ENCODE measurements at places on chromosomes 5 and 9.

- no peak for DNase-seq
These were observed 237.9 kb upstream of the CLINT1 start for GRCh38 chr5:158096835-158097234.

- no peak for DNase-seq
These were observed 790 bp upstream of the IARS1 start for GRCh38 chr9:92294297-92294676.

- no peak for DNase-seq
These were observed 24.0 kb upstream of the CARTPT start for GRCh38 chr5:71695071-71695470.

DNA sequence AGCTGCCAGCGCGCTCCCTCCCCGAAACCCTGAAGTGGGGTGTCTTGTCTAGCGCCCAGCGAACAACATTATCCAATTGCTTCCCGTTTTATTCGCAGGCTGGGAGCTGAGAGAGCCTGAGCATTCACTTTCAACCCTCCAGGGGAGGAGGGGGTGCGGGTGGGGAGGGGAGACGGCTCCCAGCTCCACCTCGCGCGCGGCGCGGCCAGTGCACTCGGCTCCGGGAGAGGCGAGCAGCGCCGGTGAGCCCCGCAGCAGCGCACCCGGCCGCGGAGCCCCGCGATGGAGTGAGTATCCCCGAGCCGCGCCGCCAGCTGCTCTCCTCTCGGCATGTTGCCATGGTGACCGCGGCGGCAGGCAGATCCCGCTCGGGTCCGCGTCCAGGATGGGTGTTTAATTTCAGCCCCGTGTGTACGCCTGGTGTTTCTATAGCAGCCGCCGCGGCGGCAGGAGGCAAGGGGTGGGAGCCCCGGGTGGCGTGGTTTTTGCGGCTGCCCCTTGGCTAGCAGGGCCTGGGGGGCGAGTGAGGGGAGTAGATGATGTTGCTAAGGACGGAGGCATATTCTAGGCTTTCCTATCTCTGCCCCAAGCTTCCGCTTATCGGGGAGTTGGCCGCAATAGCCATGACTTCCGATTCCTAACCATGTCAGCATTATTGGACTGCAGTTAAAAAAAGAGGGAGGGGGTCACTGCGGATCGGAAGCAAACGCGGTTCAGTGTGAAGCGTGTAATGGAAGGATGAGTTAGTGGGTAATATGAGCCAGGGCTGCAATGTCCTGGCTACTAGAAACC, 139.2 kb upstream of the PALM2AKAP2 start:
- DNase-seq: peak; percentile 92

GRCh38 chr5:180343831-180344695, 9.1 kb downstream of the GFPT2 start:
- no peak for DNase-seq

GRCh38 chr5:114702136-114702535, 340.3 kb downstream of the KCNN2 start:
- DNase-seq: no peak

DNA sequence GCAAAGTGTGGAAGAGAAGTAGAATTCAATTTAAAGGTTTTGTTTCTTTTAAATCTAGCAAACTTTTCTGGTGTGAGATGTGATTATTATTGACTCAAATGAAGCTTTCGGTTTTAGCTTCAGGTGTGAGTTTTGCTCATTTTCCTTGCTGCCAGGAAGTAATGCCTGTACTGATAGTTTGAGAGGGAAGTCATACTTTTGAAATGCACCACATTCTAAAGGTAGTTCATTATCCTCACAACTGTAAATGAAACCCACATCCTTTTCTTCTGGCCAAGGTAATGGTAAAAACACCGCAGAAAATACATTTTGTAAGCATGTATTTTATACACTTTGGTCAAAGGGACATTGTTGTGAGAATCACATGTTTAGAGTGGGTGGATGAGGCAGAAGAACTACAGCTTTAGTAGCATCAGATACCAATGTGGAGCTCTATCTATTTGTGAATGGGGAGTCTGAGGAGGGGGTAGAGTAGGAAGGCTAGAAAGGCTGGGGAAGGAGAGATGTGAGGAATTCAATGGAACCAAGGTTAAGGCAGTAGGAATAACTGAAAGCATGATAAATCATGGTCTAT, 167.0 kb upstream of the CDKN2B start:
- peak; percentile 26 for DNase-seq

GRCh38 chr9:76424491-76424890, 30.3 kb upstream of the RFK start:
- no peak for DNase-seq

DNA sequence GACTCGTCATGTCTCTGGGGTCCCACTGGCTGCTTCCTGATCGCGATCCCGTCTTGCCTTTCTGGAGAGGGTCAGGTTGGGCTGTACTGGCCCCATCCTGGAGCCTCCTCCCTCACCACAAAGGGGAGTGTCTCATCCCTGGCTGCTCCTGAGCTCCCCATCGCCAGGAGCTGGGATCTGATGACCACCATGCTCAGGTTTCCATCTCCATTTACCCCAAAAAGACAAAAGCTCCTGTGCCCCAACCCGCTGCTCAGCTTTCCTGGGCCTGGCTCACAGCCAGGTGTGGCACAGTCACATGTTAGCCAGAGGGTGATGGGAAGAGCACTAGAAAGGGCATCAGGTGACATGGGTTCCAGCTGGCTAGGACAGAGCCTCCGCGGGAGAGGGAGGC, 47.3 kb upstream of the CDKN2AIPNL start:
- DNase-seq: no peak

- DNase-seq: no peak
These were observed 9.3 kb upstream of the NRARP start for GRCh38 chr9:137311171-137311985.

GRCh38 chr9:31359071-31359470, 1025.4 kb upstream of the ACO1 start:
- no peak for DNase-seq

GRCh38 chr5:172945151-172945550, 14.1 kb upstream of the RPL26L1 start:
- no peak for DNase-seq

DNA sequence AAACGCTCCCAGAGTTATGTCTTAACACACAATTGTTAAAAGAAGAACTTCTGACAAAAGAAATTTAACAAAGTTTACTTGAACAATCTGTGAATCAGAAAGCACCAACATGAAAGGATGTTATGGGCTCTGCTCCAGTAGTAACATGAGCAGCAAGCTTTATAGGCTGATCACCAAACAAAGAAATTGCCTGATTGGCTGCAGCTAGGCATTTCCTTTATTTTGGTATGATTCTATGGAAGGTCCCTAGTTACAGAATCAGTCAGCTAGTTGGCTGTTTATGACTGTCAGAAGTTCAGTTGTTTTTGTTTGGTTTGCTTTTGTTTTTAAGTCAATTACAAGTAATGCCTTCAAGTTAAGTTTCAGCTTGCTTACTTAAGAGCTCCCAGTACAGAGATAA, 102.4 kb upstream of the SMC2 start:
- no peak for DNase-seq

DNA sequence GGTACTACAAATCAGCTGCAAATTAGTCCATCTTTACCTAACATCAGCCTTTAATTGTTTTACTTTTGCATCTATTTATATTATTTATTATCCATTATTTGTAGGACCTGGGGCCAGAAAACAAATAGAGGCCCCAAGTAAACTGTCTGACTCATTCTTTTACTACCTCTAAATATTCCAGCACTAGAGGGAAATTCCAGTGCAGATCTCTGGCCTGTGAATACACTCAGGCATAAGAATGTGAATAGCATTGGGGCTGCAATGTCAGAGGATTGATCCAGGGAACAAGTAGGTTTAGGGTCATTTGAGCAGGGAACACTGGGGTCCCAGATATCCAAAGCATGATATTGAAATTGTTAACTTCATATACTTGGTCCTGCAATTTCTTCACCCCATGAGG, 176.6 kb upstream of the TYRP1 start:
- no peak for DNase-seq

DNA sequence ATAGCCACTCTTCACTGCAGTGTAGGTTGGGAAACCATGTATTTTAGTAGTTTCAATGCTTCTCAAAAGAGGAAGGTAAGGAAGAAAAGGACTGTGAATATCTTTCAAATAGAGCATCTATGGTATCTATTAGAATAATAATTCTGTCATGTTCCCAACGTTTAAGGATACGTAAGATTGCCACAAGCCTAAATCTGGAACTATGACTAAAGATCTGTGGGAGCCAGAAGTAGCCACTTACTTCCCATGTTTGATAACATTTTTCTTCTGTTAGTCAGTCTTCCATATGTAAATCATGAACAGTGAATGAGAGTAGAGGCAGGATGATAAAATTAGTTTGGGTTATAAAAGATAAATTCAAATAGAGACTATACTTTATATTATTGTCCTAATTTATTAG, 16.3 kb upstream of the MROH2B start:
- no peak for DNase-seq

- no peak for DNase-seq
These were observed 17.5 kb downstream of the SPOCK1 start for GRCh38 chr5:137481596-137481995.

- no peak for DNase-seq
These were observed 79.8 kb downstream of the KLF4 start for GRCh38 chr9:107409581-107410389.

DNA sequence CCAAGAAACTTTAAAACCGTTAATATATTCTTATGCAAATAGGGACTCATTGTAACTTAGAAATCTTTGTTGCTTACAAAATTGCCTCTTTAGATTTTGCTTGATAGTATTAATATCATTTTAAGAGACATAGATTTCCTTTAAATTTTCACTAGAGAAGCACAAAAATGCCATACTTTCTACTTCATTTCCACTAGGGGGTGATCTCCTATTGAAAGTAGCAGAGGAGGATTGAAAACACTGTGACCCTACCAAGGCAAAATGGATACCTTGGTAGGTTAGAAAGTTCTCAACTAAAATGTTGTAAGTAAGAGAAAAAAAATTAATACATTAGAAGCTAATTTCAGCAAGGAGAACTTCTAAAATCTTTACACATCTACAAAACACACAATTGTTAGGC, 204.9 kb downstream of the CHSY3 start:
- peak; percentile 65 for DNase-seq

- no peak for DNase-seq
These were observed 70.5 kb downstream of the ZNF462 start for GRCh38 chr9:106933470-106933869.

- peak; percentile 87 for DNase-seq
These were observed at the start of gene CCL19 for GRCh38 chr9:34690983-34691935. TSS of gene CCL19 (minus strand) at chr9:34691276. CDS start at chr9:34691139, 137 bp downstream.

DNA sequence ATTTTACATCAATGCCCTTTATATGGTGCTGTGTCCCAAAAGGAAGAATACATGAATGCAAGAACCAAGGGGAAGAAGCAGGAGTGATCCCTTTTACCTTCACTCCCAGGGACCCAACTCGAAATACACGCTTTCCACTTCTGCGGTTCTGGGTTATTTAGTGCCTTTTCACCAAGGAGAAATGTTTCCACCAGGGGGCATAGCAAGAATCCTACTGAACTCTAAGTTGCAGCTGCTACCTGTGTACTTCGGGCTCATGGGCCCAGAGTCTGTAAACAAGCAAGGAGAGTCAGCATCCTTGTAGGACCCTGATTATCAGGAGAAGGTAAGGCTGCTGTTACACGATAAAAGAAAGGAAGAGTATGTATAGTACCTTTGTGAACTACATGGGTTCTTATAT, 45.7 kb downstream of the DPYSL3 start:
- DNase-seq: peak; percentile 82

- DNase-seq: no peak
These were observed 139.6 kb upstream of the RANBP3L start for GRCh38 chr5:36441280-36441679.
